ENCODE measurements at places on chromosomes 3 and 15.

GRCh38 chr3:194395778-194396538 lies 3.1 kb downstream of the GP5 start:
- no peak for DNase-seq

DNA sequence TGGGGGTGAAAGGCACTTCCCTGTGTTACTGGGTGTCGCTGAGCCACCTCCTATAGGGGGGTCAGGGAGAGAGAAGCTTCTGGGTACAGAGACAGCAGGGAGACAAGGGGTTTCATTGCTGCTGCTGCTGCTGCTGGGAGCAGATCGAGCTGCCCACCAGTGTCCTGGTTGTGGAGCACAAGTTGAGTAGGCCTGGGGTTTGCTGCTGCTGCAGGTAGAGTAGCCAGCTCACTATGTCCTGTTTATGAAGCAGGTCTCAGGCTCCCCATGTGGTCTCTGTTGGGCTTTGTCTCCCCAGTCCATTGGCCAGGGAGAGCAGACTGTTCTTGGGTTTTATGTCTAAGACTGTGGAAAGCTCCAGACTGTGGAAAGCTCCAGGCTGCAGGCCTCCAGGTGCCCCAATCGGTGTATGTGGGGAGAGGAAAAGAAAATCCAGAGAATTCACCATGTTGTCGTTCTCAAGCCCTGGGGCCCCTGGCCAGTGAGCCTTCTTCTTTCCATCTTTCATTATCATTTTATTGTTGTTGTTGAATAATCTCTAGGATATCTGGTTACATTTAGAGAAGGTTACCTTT lies 157.8 kb downstream of the ADAMTS17 start:
- no peak for DNase-seq

GRCh38 chr15:75947092-75947491 lies 43.4 kb downstream of the FBXO22 start:
- no peak for DNase-seq

DNA sequence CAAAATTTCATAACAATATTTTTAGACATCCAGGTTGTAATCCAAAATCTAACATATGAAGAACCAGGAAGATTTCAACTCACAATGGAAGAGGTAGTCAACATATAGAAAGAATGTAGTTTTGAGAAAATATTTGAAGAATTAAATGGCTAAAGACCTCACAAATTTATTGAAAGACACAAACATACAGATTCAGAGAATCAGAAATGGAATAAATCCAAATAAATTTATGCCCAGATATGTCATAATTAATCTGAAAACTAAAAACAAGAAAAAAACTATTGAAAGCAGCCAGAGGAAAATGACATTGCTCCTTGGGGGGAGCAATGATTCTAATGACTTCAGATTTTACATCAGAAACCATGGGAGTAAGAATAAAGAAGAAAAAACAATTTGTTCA lies 75.8 kb downstream of the TCF12 start:
- no peak for DNase-seq

DNA sequence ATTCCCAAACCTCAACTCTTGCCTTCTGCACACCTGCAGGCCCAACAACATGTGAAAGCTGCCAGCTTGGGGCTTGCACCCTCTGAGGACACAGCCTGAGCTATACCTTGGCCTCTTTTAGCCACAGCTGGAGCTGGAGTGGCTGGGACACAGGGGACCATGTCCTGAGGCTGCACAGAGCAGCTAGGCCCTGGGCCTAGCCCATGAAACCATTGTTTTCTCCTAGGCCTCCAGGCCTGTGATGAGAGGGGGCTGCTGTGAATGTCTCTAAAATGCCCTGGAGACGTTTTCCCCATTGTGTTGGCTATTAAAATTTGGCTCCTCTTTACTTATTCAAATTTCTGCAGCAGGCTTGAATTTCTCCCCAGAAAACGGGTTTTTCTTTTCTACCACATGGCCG lies 7.2 kb downstream of the ZKSCAN7 start:
- DNase-seq = no peak

- DNase-seq = no peak
Measured at GRCh38 chr3:113158171-113158570, 53.2 kb upstream of the BOC start.

DNA sequence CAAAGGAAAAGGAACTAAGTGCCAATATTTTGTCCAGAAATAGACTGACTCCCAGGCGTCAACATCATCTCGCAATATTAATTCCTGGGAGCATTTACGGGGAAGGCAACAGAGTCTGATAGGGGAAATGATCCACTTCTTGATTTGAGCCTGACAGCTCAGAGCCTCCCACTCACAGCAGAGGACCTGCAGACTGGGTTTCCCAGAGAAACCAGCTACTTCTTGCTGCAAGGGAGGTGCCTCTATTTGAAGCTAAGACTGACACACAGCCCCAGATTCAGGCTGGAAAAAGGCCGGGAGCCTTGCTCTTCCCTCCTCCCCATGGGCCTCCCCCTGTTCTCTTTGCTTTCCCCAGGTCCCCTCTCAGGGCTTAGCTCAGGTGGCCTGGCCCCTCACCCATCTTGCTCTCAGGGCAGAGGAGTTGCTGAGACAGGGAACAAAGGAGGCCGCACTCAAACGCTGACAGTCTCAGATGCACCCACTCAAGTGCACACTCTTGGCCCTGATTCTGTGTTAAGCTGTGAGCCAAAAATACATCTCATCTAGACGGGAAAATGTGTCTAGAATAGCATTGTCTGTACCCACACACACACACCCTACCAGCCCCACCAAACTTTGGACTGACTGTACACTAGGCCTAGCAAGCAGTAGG lies 49.8 kb upstream of the DCLK3 start:
- no peak for DNase-seq

DNA sequence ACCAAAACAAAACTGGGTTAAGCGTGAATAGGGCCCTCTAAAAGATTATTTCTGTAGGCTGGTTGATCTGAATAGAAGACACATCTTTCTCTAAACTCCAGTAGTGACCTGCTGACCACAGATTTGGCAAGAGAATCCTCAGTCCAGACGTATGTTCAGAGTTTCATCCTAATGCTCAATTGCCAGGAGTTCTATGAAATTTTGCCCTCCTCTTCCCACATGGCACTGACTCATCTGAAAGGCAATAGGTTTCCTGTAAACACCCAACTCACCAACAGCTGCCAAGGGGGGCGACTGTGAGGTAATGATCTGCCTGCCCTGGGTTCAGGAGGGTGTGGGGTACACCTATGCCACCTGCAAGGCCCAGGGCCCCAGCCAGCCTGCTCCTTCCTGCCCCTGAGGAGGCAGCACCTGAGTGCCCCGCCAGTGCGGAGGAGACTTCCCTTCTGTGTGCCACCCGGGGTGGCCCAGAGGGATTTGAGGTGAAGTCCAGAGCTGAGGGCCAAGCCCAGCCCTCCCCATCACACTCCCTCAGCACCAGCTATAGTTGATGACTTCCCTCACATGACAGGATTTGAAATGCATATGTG lies 8.4 kb upstream of the PLA2G4D start:
- no peak for DNase-seq

DNA sequence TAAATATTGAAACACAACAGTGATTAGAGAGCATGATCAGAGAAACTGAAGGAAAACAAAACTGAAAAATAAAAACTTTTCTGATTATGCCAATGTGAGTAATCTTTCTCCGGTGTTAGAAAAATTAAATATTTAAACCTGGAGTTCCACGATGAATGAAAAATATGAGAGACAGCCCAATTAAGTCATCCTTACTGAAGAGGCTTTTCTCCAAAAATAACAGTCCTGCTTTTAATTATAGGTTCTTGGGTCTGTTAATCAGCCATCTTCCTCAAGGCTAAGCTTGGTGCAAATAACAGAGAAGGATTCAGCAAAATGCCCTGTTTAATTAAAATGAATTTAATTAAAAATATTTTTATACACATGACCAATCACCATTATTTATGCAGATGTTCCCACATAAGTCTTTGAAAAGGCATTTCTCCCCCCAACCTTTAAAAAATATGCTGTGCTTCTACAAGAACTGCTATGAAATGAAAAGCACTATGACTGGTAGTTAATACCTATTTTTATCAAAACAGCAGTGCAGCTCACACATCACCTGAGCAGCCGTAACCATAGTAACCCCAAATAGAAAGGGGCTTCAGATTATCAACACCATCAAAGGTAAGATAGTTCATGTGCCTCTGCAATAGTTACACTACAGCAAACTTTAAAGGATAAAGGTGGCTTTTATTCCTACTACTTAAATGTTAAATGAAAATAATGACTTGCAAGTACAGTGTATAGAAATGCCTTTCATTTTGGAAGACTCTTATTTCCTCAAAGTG lies 175.7 kb downstream of the SLC9A9 start:
- no peak for DNase-seq

GRCh38 chr3:9730657-9731205 lies 804 bp upstream of the BRPF1 start:
- no peak for DNase-seq

- no peak for DNase-seq
Measured at GRCh38 chr3:60528651-60529050, 722.6 kb downstream of the FHIT start.

DNA sequence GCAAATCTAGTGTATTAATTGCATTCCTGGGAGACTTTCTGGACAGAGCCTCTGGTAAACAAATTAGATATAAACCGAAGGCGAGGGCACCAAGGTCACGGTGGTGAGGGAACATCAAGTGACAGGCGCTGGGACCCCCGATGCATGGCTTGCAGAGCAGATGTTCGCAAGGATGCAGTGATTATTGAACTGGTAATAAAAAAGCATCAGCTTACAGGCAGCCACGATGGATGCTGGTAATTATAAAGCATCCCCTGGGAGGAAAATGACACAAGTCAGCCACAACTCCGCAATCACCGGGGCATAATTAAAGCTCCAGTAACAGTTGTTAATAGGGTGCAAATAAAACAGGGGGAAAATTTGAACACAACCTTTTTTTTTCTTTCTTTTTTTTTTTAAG lies 231.1 kb upstream of the DPH6 start:
- no peak for DNase-seq

- DNase-seq = no peak
Measured at GRCh38 chr15:85708402-85708941, 86.3 kb downstream of the KLHL25 start.

GRCh38 chr3:118001380-118001779 lies 1033.3 kb downstream of the IGSF11 start:
- no peak for DNase-seq

DNA sequence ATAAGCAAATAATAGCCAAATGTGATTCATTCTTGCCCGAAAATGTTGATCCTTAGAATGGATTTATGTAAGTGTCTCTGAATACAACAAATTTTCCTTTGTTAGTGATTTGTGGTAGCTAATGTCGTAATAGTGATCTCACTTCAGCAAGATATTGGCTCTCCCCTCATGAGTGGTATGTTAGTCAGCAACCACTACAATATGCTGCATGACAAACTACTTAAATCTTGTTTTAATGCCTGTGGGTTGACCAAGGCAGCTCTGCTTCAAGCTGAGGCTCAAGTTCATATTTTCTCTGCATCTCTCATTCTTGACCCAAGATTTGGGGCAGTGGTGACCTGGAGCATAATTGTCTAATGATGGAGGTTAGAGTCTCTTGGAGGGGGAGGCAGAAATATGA lies 49.8 kb upstream of the GALNT15 start:
- DNase-seq = no peak

DNA sequence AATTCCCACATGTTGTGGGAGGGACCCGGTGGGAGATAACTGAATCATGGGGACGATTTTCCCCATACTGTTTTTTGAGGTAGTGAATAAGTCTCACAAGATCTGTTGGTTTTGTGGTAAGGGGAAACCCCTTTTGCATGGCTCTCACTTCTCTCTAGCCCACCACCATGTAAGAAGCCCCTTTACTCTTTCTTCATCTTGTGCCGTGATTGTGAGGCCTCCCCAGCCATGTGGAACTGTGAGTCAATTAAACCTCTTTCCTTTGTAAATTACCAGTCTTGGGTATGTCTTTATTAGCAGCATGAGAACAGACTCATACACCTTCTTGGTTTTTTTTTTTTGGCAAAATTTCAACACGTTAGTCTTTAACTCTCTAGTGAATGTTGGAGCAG lies 18.1 kb downstream of the ARL8B start:
- DNase-seq = no peak

GRCh38 chr15:85761635-85762034 lies 33.1 kb downstream of the KLHL25 start:
- no peak for DNase-seq

DNA sequence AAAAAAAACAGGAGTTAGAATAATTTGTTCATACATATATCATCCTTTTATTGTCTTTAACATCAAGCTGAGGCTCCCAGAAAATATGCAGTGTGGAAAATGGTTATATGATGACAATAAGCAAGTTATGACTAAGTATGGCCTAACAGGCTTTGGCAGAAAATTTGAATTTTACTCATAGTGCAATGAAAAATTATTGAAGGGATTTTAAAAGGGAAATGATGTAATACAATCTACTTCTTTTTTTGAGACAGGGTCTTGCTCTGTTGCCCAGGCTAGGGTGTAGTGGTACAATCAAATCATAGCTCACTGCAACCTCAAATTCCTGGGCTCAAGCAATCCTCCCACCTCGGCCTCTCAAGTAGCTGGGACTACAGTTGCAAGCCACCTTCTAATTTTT lies 78.7 kb downstream of the FAIM start:
- DNase-seq = no peak

GRCh38 chr3:38707730-38708129 lies 58.2 kb upstream of the SCN5A start:
- no peak for DNase-seq

GRCh38 chr15:38090678-38091077 lies 156.2 kb downstream of the TMCO5A start:
- DNase-seq = no peak

DNA sequence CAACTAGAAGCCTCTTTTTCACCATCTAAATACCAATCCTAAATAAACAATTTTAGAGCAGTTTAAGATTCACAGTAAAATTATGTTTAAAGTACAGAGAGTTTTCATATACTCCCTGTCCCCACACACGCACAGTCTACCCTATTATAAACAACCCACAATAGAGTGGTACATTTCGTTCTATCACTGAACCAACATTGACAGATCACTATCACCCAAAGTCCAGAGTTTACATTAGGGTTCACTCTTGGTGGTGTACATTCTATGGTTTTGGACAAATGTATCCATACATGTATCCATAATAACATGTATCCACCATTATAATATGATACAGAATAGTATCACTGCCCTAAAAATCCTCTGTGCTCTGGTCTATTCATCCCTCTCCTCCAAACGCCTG lies 89.0 kb downstream of the MLH1 start:
- no peak for DNase-seq

- DNase-seq = no peak
Measured at GRCh38 chr3:157526036-157526435, 22.8 kb upstream of the VEPH1 start.
